ENCODE measurements at places on chromosomes 16 and 17.

- no peak for DNase-seq
Observed at GRCh38 chr16:20744922-20745440, 3.4 kb upstream of the THUMPD1 start.

GRCh38 chr16:11101695-11102522 is 154.1 kb downstream of the SOCS1 start:
- DNase-seq: no peak

GRCh38 chr16:73232555-73233328 is 184.8 kb upstream of the ZFHX3 start:
- no peak for DNase-seq

DNA sequence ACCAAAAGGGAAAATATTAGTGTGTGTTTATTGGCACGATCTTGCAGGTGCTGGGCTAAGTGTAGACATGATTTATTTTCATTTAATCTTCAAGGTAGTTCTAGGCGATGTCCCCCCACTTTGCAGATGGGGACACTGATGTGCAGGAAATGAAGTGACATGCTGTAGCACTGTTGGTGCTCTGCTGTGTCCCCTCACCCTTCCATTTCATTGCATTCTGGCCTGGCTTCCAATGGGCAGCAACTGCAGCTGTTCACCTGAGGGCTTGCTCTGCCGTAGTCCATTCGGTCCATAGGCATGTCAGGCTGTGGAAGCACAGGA is 123.9 kb downstream of the PRKCB start:
- no peak for DNase-seq
